ENCODE measurements at places on chromosomes 1 and 21. TPM values are rescaled to one million over a fixed set of nuclear protein-coding genes. Genes with fewer than 3 reads are reported as not detected.

MANEAL gene
- total RNA-seq: 4.9 TPM

RNU1-3 gene
- total RNA-seq: 5,330 TPM

SLC2A5 gene
- 29.9 TPM for total RNA-seq

C1orf115 gene
- 8.0 TPM for total RNA-seq

ELF3 gene
- total RNA-seq: 0.06 TPM

CRP gene
- total RNA-seq: 0.93 TPM

CGN gene
- 1.4 TPM for total RNA-seq

LCE1F gene
- total RNA-seq: not detected

LCE2D gene
- not detected for total RNA-seq

FCRL3 gene
- not detected for total RNA-seq

WNT9A gene
- 0.28 TPM for total RNA-seq

RBM11 gene
- total RNA-seq: 1.9 TPM

AXDND1 gene
- total RNA-seq: 4.0 TPM

ATP1A4 gene
- total RNA-seq: 0.46 TPM

DIRAS3 gene
- total RNA-seq: 15.8 TPM

CACNA1S gene
- total RNA-seq: not detected

BSND gene
- total RNA-seq: not detected

PKN2 gene
- total RNA-seq: 45.4 TPM

CLCNKB gene
- total RNA-seq: 2.8 TPM

TENT5C gene
- 4.0 TPM for total RNA-seq

CRNN gene
- total RNA-seq: not detected
